ENCODE measurements at places on chromosomes 3 and 15.

DNA sequence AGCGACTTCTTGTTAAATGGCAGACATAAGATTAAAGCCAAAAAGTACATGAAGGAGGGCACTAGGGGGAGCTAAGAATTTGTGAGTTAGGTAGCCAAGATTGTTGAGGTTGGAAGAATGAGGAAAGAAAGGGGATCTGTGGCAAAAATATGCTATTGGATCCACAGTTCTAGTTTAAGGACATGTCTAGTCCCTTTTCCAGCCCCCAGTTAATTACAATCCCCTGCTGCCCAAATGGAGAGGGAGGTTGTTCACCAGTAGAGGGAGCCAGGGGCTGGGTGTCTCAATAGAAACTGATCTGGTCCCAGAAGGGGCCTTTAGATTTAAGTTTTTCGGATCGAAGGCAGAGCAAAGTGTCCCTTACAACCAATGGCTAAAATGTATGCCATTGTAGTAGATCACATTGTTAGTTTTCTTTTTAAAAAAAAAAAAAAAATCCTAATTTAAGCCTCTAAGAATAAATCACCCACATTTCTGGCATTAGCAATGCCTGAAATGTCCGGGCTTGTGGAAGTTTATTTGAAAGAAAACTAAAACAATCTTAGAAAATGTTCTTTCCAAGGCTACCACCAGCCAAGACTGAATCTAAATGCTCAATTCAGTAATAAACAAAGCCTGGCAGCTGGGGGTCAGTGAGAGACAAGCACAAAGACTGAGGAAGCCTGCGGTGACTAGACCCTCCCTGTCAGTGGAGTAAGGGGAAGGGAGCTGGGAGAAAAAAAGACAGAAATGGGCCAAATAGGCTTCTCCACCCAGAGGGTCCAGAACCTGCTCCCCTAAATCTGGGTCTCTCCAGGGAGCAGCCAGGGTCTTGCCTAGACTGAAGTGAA lies 7.1 kb downstream of the COL8A1 start:
- no peak for DNase-seq

DNA sequence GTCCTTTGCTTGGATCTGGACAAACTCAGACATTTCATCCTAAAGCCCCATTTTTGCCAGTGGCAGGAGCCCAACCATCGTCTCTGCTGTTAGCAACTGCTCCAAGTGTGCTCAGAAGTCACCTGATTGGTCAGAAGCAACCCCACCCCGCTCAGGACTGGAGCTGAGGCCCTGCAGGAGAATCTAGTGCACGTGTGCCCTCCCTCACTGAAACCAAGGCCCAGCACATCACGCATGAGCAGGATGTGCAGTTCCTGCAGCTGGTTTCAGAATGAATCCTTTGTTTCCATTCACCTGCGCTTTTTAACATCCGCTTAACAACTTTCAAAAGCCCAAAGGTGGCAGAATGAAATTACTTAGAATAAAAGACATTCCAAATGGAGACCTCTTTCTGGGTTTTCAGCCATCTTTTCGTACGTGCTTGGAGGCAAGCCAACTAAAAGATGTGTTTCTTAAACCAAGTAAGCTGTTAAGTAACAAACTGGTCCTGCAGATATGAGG lies 81.2 kb downstream of the SRGAP3 start:
- DNase-seq, result no peak

GRCh38 chr3:140022066-140022770 lies 87.2 kb downstream of the CLSTN2 start:
- DNase-seq, result no peak

GRCh38 chr3:63673111-63673510 lies 20.6 kb downstream of the SNTN start:
- no peak for DNase-seq

- DNase-seq, result no peak
Observed at GRCh38 chr3:4306091-4306490, 2.9 kb downstream of the SETMAR start.

GRCh38 chr3:16708285-16708684 lies 103.1 kb upstream of the DAZL start:
- no peak for DNase-seq

- no peak for DNase-seq
Observed at GRCh38 chr15:98241032-98241554, 280.6 kb downstream of the ARRDC4 start.

GRCh38 chr3:42984701-42985100 lies 5.6 kb downstream of the GASK1A start:
- no peak for DNase-seq

DNA sequence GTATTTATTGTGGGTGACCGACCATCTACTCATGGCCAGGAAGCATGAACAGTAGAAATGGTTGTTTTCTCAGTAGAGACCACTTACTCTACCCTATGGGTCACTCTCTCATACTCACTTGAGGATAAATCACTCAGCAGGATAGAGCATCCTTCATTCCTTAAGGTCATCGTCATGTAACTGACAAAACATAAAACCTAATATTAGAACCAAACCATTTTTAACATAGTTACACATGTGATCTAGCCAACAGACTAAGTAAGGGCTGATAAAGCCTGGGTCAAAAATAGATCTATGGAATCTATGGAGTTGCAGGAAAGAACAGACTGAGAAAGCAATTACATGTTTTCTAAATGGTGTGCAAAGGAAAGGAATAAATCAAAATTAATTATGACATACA lies 769.1 kb downstream of the NTRK3 start:
- DNase-seq, result no peak

- DNase-seq, result no peak
Observed at GRCh38 chr15:48406266-48406891, 75.2 kb downstream of the DUT start.

- no peak for DNase-seq
Observed at GRCh38 chr3:194488055-194488742, 1.4 kb upstream of the ATP13A3 start.

DNA sequence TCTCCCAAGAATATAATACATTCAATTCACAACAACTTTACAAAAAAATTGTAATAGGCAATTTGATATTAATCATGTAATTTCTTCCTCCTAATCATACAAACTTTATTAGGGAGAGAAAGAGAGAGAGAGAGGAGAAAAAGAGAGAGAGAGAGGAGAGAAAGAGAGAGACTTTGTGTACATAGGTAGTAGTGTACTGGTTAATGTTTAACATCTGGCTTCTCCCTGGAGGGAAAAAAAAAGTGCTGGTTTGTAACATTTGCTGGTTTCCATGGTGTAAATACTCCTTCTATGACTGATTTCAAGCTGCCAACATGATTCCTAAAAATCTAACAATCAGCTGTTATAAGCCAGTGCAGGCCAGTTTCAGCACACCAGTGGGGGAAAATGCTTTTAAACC lies 98.0 kb upstream of the ARHGEF26 start:
- no peak for DNase-seq

- no peak for DNase-seq
Observed at GRCh38 chr15:68149059-68149458, 56.1 kb downstream of the CALML4 start.

DNA sequence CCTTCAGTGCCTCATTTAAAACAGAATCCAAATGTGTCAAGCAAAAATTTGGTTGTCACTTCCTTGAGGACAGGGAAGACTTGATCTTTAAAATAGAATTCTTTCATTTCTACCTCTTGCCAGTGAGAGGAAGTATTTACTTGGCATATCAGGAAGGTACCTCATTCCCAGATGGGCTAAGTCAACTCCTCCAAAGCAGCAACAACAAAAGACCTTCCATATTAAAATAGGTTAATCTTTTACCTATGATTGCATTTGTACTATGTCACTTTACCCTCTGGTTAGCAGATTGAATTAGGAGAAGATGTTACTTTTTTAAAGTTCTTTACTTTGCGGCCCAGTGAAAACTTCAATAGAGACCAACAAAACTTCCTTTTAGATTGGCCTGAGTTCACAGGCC lies 462.1 kb upstream of the ADAMTS9 start:
- no peak for DNase-seq

DNA sequence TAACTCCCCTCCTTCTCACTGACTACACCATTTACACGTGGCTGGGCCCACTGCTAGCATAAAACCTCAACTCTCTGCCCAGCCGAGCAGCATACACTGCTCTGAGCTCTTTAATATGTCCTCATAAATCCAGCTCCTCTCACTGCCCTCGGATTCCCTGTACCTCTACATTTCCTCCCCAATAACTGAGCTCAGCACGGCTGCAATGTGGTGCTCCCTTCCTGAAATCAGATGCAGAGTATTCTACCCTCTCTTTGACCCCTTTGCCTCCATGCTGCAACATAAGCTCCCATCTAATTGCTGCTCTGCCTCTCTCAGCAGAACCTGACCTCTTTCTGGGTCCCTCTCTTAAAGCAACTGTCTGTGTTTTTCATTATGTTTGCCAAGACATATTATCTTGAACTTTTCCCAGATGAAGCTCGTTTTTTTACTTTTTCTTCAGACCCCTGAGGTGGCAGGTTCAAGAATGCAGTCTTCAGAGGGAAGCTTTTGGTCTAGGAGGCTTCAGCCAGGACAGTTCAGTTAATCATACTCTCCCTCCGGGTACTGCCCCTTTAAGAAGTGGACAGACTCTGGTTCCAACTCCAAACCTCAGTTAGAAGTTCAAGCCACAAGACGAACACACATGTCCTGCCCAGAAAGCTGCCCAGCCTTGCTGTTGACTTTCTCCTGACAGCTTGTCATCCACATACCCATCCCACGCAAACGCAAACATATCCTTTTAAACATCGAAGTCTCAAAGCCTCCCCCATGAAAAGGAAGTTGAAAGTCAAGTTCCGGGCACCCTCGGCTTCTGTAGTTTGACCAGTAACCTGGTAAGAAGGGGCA lies 81.1 kb upstream of the NEO1 start:
- no peak for DNase-seq

GRCh38 chr15:78751602-78751979 lies 59.7 kb downstream of the ADAMTS7 start:
- DNase-seq, result no peak

DNA sequence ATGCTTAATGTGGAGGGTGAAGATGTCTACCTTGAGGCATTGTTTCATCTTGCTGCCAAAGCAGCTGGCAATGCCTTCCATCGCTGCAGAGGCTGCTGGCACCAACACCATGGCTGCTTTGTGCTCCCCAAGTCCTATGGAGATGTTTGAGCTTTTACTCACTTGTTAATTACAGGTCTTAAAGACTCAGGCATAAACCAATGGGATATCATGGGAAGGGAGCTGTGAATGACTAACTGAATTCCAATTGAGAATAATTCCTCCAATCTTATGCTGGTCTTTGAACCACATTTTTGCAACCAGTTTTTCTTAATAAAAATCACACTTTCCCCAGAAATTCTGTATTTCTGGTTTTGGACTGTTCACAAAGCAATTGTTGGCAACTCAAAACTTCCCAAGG lies 762.0 kb downstream of the GBE1 start:
- DNase-seq, result no peak

GRCh38 chr3:177039490-177040274 lies 157.6 kb downstream of the TBL1XR1 start:
- no peak for DNase-seq

Measured in stimulated activated CD8-positive, alpha-beta memory T cell treated with anti-CD3 and anti-CD28 coated beads, Interleukin-7, amount 100 ng/mL, for 1 hour (primary cell).